ENCODE measurements at places on chromosomes 5 and 9.

DNA sequence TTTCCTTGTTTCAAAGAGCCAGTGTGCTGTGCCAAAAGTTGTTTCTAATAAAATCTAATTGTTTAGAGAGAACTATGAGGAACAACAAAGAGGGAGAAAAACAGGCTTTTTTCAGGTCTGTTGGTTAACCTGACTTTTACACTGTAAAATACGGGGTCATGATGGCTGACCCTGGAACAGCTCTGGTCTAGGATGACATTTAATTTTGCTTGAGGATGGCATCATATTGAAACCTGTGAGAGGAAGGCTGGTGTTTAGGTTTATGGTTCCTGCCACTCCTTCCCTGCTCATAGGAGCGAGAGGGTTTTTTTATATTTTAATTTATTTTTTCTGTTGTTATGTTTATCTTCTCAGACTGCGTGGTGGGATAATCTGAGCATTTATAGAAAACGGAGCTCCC is 327.6 kb downstream of the KDM4C start:
- DNase-seq, result no peak

- no peak for DNase-seq
Measured at GRCh38 chr5:148000036-148000435, 63.7 kb upstream of the SPINK5 start.

DNA sequence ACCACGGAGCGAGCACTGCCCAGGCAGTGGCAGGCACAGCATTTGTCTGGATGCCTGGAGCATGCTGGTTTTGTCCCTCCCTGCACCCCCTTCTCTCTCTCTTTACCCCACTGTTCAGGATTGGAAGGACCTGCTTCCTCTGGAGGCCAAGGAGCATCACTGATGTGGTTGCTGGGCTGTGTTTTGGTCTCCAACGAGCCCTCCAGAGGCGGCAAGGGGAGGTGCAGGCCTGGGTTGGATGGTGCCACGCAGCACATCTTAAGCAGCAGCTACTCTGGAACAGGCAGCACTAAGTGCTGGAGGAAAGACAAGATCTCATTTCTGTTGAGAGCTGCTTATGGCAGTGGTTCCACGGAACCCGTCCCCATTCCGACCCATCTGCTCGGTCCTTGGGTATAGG is 139.6 kb downstream of the CMYA5 start:
- DNase-seq, result no peak

DNA sequence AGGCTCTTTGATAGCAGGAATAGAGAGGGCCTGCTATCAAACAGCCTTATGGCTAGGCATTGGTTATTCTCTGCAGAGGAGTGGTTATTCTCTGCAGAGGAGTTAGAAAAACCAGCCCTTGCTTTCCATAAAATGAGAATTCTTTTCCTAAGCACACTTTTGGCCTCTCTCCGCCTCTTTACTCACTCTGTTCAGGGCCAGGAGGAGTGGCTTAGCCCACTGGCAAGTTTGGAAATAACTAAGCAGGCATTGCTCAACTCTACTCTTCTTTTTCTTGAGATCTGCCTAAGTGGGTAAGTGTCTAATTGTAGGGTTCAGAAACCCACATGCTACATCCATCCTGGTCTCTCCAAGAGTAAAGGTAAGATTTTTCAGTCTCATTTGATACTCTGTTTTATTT is 341.7 kb downstream of the KIAA0825 start:
- no peak for DNase-seq

- no peak for DNase-seq
Measured at GRCh38 chr5:37900692-37901091, 60.9 kb upstream of the GDNF start.

DNA sequence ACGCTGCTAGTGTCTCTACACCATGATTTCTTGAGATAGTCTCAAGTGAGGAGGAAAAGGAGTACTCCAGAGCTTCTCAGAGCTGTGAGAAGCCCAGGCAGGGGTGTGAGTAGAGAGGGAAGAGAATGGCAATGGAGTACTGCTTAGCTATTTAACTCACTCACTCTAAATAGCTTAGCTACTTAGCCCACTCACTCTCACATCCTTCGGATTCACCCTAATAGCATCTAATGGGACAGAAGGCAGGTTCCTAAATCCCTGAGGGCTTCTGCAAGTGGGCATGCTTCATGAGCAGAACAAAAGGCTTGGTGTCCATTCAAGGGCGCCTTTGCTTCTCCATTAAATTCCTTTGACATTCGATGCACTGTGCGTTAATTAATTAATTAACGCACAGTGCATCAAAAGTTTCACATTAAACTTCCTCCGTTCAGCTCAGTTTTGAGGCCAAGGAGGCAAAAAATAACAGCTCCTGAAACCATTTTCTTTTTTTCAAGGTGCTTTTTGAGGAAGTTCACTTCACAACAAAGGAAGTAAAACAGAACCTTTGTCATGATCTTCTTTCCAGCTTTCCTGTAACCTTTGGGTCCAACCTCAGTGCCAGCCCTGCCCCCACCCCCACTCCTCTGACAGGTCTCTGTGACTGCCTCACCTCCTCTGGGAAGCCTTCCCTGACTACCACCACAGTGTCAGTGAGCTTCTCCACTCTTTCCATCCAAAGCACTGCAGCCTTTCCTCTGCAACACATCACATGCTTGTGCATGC is 294.0 kb downstream of the SEC61B start:
- no peak for DNase-seq

All from NCI-H1436 treated with DMSO at 0.1 percent for 48 hours (cell line).